NK-92 treated with Interleukin-12 subunit alpha and Interleukin-12 subunit beta, amount 100 ng/mL, for 24 hours (cell line): ENCODE measurements at places on chromosomes 3 and 15.
A peak's percentile ranks its signal among the peaks of the same experiment; 100 is the strongest.

- no peak for DNase-seq
Measured at GRCh38 chr15:32729700-32730395, 12.0 kb downstream of the GREM1 start.

- DNase-seq, result no peak
Measured at GRCh38 chr15:69465253-69465652, 12.6 kb downstream of the RPLP1 start.

DNA sequence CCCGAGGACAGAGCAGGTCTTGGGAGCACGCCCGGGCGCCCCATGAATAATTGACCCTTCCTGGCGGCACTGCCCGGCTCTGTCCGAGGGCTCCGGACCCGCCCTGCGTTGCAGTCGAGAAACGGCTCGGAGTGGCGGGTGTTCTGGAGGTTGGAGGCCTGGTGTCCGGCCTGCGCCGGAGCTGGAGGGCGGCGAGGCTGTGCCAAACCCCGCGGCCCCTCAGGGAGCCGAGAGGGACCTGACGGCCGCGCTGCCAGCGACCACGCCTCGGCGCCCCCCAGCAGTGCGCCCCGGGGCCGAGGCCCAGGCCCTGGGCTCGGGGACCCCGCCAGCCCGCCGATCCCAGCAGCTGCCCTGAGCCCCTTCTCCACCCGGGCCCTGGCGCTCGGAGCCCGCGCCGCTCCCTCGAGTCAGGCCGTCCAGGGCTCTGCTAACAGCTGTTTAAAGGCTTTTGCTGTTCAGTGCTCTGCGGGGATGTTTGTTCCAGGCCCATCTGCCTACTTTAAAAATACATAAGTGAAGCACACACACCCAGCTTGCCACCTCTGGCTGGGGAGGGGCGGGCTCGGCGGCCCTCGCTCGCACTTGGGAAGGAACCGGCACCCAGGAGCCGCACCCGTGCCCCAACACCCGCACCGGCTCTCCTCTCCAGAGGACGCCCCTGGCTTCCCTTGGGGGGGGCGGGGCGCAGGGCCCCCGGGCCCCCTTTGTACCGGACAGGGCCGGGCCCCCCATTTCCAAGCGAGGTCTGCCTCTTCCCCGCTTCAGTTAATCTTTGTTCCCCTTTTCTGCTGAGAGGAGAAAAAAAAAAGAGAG lies 730 bp upstream of the ZNF710 start:
- no peak for DNase-seq

- DNase-seq, result no peak
Measured at GRCh38 chr3:150357140-150357539, 51.0 kb upstream of the TSC22D2 start.

GRCh38 chr3:174767853-174768382 lies 91.2 kb upstream of the NAALADL2 start:
- DNase-seq, result no peak

GRCh38 chr15:63912061-63912615 lies 78.4 kb upstream of the HERC1 start:
- DNase-seq, result no peak

GRCh38 chr3:162569314-162569713 lies 1072.7 kb downstream of the OTOL1 start:
- DNase-seq, result no peak

- DNase-seq, result no peak
Measured at GRCh38 chr15:72033711-72034110, 84.2 kb downstream of the MYO9A start.

DNA sequence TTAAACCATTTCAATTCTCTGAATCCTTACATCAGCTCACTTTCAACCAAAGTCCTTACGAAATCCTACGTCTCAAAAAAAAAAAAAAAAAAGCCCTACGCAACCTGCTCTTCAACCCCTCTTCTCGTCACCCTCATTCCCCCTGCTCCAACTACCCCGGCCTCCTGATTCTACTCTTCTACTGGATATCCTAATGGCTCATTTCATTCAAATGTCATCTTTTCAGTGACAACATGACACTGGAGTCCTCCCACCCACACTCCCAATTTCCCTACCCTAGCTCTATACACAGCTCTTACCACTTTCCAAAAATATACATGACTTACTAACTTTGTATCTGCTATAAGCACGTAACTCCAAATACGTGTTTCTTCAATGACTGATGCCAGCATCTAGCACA lies 11.5 kb downstream of the UBP1 start:
- DNase-seq, result no peak

DNA sequence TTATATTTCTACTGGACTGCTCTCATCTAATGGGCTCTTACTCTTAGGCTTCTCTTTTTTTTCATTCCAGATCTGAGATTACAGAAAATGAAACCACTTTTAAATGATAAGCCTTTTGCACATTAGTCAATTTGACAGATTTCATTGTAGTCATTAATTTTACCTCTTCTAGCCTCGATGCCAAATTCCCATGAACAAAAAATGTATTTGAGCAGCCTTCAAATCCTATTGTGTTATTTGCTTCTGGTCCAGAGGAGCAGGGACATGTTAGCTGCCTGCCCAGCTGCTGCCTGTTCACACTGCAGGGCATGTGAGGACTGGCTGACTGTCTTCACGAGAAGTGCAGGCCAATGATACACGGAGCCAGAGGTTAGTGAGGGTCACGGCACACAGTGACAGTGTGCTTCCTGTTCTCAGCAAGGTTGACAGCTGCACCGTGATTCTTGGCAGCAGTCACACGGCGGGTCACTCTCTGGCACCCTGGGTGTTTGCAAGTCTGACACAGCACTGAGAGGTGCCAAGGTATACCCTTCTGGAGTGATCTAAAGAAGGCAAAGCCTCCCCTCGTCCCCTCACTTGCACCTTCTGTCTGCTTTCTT lies 40.8 kb downstream of the KAT2B start:
- DNase-seq, result no peak

DNA sequence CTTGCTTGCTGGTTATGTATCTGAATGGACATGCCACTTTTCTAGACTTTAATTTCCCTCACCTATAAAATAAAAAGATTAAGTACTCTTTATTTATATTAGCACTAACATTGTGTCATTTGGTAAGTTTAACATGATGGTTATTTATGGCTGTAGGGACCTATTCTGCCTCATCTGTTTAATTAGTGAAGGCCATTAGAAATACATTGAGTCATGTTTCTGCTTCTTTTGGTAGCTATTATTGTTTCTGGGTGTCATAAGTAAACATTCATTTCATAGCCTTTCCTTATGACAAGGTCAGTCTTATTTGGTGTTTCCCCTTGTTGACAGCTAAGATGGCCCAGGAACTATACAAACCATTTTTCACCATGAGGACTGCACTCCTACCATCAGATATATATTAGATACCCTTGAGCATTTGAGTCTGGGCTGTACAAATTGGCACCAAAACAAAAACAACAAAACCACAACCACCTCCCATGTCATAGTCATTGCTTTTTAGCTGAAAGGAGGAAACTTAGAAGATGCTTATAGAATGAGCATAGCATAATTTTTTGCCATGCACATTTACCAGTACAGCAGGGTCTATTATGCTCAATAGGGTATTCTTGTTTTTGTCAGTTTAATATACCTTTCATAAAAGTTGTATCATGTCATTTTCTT lies 39.3 kb downstream of the SRP14 start:
- DNase-seq, result no peak

- no peak for DNase-seq
Measured at GRCh38 chr3:124858275-124858674, 28.9 kb downstream of the ITGB5 start.

DNA sequence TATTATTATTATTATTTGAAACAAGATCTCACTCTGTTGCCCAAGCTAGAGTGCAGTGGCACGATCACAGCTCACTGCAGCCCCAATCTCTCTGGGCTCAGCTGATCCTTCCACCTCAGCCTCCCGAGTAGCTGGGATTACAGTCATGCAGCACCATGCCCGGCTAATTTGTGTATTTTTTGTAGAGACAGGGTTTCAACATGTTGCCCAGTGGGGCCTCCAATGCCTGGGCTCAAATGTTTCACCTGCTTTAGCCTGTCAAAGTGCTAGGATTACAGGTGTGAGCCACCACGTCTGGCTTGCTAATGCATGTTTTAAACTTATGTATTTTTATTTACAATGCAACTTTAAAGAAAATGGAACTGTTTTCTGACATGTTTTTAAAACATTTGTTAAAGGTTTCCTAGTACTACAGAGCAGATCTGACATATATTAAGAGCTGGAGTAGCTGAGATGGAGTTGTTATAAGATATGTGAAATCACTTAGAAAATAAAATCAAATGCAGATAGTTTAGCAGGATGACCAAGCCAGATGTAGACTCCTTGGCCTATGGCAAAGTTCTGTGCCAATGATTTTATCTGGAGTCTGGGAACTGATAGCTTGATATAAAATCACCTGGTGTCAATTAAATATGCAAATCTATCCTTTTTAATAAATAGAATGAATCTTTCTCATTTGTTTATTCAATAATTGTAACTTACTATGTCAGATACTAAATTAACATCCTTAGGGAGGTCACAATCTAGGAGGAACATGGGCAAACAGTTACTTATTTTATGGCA lies 310.1 kb upstream of the NAALADL2 start:
- DNase-seq, result no peak

DNA sequence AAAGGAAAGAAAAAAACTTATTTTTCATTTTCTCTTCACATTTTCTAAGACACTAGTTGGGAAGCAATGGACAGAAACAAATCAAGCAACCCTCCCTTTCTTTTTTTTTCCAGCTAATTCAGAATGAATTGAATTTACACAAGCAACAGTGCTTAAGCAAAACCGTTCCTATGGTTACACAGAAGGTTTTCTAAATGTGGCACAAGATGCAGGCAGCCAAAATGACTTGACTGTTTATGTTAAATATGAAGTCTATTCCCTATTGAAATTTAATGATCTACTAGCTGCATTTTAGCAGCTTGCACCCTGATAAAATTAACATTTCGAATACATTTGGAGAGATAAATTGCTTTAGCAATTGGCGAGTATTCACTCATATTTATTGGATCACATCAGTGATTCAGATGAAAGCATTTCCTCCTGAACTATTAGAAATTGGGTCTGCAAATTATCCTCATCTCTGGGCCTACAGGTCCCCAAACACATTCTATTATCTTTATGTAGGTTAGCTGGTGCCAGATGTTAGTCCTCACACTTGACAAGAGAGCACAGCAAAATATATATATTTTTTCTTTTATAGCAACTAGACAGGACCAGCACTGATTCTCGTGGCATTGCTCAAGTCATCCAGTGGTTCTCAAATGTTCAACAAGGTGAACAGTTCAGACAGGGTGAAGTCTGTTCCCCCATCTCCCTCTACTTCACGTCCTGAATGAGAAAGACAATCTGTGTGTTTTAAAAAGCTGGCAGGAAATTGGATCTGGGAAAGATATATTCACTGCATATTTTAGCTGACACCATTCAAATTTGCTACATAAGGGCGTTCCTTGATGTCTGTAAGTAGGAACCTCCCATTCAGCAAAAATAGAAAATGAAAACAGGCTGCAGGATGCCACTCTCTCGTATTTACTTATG lies 463.6 kb upstream of the KCNMB2 start:
- no peak for DNase-seq

- no peak for DNase-seq
Measured at GRCh38 chr3:150055332-150055731, 84.6 kb upstream of the PFN2 start.

DNA sequence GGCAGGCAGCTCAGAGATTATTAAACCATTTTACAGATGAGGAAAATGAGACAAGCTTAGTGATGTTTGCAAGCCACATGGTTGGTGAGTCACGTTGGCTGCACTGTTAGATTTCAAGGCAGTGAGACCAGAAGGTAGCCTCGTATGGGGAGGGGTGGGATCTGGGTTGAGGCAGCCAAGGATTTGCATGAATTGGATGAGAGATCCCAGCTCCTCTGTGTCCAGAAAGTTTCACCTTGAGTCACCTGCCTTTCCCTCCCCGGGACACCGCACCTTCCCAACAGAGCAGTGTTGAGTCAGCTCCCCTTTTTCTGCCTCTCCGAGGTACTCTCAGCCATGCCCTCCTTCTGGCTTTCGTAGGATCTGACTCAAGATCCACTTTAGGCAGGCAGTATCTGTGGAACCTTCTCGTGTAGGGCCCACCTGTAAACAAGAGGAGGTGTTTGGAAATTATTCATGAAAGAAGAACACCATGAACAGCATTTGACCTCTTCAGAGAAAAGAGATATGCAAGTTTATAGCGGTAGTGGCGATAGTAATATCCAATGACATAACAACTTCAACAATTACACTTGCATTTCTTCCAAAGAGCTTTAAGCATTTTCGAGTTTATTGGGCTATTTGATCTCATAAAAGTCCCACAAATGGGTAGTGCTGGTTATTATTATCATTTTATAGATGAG lies 46.8 kb upstream of the VPS8 start:
- no peak for DNase-seq

DNA sequence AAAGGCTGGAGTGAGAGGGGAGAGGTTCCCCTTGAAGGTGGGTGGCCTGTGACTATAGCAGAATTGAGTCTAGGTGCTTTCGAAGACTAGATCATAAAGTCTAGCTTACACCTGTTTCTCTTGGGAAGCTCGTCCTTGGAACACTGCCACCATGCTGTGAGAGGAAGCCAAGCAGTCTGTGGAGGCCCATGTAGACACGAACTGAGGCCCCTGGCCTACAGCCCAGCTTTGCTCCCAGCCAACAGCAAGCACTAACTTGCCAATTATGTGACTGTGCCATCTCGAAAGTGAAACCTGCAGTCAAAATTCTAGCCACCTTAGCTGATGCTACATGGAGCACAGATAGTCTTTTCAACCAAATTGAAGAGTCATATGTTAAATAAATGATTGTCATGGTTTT lies 190.5 kb upstream of the NECTIN3 start:
- DNase-seq, result peak; percentile 3

GRCh38 chr3:126355251-126355650 lies 2.0 kb downstream of the KLF15 start:
- no peak for DNase-seq

DNA sequence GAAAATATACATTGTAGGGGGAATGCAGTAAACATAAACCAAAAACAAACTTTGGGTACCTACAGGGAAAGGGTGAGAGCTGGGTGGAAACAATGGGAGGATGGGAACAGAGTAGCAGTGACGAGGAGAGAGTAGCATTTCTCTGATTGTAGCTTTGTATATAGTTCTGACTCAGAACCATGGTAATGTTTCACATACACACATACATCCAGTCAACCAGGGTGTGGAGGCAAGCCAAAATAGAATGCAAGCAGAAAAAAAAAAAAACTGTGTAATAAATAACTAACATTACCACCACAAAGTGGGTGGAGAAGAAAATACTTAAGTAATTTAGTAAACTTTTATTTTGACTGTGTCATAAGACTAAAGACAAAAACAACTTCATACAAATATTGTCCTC lies 27.2 kb downstream of the BCL2A1 start:
- no peak for DNase-seq

GRCh38 chr15:43776101-43776717 lies 557 bp downstream of the ELL3 start:
- no peak for DNase-seq

GRCh38 chr15:94335616-94336015 lies 104.3 kb downstream of the MCTP2 start:
- no peak for DNase-seq
